ENCODE measurements at places on chromosomes 12 and 14.
A peak's percentile ranks its signal among the peaks of the same experiment; 100 is the strongest.

DNA sequence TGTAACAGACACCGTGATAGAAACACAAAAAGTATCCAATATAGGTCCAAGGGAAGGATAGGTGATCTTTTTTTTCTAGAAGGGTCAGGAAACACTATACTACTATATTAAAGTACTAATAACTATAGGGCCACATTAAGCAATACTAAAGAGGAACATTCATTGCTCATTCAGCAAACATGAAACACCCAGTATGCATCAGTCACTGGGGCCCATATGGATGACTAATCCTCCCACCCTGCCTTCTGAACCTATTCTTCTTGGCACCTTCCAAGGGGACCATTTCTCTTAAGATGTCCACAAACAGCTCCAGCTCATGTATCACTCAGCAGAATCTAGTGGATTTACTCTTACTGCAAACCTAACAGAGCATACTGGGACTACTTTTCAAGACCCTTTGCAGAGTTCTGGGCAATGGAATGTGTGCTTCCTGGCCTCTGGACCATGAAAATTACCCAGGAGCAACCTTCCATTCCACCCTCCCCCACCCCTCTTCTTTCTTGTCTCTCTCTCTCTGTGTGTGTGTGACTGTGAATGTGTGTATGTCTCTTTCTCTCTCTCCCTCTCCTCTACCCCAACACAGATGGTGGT is 187.9 kb downstream of the EPS8 start:
- peak; percentile 47 for DNase-seq

- DNase-seq = no peak
These were observed 130.7 kb downstream of the OTOGL start for GRCh38 chr12:80230068-80230467.

GRCh38 chr14:95516554-95517181 is at the start of gene SYNE3:
TSS of gene SYNE3 (minus strand) at chr14:95516650. CDS start at chr14:95475821, 40,829 bp downstream.
- DNase-seq = no peak

GRCh38 chr12:59494617-59495016 is 101.2 kb upstream of the SLC16A7 start:
- no peak for DNase-seq

GRCh38 chr12:121873216-121873569 is 14.5 kb upstream of the HPD start:
- DNase-seq = no peak

DNA sequence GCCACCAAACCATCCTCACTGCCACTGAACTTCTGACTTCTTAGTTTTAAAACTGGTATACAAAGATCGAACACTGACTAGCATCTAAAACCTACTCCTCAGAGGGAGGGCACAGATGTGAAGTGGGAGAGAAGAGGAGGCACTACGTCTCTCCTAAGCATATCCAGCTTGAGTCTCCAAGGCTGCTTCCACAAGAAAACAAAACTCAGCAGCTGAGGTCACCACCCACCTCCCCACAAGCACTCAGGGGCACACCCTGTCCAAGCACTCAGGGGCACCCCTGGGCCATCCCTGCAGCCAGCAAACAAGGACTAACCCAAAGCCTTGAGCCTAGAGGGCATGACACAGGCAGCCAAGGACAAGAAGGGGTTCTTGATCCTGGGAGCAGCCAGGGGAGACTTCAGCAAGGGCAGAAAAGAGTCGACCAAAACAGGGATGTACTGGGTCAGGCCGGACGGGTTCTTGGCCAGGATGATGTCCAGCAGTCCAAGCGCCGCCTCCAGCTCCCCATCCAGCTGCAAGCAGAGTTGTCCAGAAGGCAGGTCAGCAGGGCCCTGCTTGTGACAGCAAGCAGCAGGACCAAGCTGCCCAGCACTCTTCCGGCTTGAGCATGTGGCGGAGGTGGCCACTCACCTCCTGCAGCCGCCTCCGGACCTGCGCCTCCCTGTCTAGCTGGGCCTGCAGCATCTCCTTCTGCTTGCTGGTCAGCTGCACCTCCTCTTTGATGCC is 34.8 kb downstream of the GCN1 start:
- DNase-seq = no peak

DNA sequence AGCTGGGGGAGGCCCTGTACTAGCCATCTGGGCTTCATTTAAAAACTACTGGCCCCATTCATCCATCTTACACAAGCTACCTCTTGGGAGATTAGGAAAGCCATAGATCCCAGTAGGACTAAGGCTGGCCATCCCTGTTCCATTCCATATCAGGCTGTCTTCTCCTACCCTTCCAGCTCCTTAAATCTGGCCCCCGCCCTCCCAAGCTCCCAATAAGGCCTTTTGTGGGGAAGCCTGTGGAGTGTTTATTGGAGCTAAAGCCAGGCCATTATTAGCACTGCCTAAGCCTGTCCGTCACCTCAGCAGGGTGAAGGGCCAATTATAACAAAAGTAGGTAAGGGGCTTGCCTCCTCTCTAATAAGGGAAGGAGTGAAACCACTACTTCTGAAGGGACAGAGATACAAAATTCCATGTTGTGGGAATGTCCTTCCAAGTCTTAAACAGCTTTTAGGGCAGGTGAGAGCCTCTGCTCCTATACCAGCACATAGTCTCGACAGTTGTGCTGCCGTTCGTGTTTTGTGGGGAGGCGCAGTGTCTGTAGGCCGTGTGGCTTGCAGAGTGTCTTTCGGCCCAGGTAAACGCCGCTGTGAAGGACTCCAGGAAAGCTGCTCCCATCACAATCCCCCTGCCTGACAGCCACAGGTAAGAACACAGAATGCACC is 3.7 kb downstream of the MYL6 start:
- DNase-seq = no peak

DNA sequence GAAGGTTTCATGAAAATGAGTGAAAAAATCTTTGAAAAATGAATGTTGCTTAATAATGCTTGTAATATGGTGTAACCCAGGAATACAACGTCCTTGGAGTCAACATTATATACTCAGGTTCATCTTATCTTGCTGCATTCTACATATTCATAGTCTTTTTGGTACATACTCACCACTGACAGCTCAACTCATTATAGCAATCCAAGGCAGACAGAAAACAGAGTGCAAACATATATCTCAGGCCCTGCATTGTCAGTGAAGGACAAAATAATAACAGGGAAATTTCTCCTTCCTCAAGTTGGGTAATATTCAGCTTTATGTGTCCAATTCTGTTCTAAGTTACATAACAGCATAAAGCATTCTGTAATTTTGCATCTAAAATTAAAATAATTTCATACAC is 1353.0 kb upstream of the SEL1L start:
- no peak for DNase-seq

DNA sequence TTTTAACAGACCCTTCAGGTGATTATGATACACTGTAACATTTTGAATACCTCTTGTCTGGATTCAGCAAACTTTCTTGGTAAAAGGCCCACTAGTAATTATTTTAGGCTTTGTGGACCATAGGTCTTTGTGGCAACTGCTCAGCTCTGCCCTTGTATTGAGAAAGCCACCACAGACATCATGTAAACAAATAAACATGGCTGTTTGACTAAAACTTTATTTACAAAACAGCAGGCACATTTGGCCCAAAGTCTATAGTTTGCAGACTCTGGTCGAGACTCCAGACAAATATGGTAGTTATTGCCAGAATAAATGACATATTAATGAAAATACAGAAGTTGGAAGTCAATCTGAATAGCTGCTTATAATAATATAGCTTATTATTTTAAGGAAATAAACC is 18.2 kb downstream of the NAA30 start:
- DNase-seq = no peak

- no peak for DNase-seq
These were observed 183.3 kb upstream of the KITLG start for GRCh38 chr12:88763536-88764100.

DNA sequence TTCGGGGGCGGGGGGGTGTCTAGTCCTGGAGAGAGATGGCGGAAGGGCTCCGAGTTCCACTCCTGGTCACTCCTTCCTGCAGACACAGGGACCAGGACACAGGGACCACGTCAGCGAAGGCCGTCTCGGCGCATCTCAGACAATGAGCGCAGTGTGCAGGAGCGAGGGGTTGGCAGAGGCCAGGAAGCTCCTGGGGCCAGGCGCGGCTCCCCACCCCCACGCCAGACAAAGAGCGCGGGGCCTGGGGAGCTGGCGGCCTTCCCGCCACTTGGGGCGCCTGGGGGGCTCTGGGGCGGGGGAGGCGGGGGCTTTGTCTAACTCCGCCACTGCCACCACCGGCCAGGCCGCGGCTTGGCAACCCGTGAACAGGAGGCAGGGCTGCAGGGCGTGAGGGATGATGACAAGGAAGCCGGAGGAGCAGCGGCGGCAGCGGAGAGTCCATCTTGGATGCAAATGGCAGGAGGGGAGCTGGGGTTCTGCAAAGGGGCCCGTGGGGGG is 2.2 kb downstream of the CDK2AP1 start:
- DNase-seq = no peak

- DNase-seq = no peak
These were observed 7.9 kb downstream of the NFE2 start for GRCh38 chr12:54292931-54293241.

- no peak for DNase-seq
These were observed 163.1 kb downstream of the KLHL28 start for GRCh38 chr14:44798386-44799242.

GRCh38 chr12:48696626-48697025 is 14.6 kb upstream of the KANSL2 start:
- DNase-seq = no peak

Measured in kidney epithelial cell (primary cell).